ENCODE measurements at places on chromosomes 3 and 15.

- DNase-seq: no peak
Measured at GRCh38 chr3:31219131-31219843, 313.4 kb upstream of the STT3B start.

- no peak for DNase-seq
Measured at GRCh38 chr3:118187221-118187620, 847.4 kb downstream of the IGSF11 start.

- no peak for DNase-seq
Measured at GRCh38 chr3:110758208-110758607, 313.4 kb upstream of the NECTIN3 start.

- no peak for DNase-seq
Measured at GRCh38 chr3:27570421-27571106, 86.4 kb upstream of the SLC4A7 start.

- DNase-seq: no peak
Measured at GRCh38 chr3:30315447-30315846, 291.0 kb upstream of the TGFBR2 start.

GRCh38 chr15:100093211-100094126, 248.3 kb downstream of the ADAMTS17 start:
- no peak for DNase-seq

DNA sequence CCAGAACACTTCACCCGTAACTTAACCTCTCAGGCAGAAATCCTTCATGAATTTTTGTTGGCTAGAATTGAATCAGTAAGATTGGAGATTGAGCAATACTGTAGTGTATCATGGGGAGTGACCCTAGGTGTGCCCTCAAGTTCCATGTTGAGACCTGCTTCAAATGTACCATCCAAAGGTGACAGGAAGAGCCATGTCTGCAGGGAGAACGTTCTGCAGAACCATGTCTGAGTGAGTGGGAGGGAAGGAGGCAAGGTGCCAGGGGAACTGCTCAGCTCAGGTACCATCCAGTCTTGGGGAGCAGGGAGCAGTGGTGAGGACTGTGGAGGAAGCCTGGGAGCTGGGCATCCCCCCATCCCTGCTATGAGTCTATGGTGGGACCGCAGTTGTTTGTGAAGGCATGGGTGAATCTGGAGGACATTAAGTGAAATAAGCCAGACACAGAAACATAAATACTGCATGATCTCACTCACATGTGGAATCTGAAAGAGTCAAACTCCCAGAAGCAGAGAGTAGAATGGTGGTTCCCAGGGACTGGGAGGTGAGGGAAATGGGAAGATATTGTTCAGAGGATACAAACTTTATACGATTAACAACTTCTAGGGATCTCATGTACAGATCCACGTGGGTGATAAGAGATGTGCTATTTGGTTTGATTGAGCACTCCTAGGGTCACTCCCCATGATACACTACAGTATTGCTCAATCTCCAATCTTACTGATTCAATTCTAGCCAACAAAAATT, 23.3 kb downstream of the CFAP161 start:
- no peak for DNase-seq

Data from BE2C (cell line).